Activated CD4-positive, alpha-beta T cell treated with anti-CD3 and anti-CD28 coated beads, Interleukin-2, amount 10 ng/mL, durations not matched to agents 7 days and 5 days (primary cell): ENCODE measurements at places on chromosomes 12 and 14.

GRCh38 chr12:112555621-112556233 is 137.0 kb downstream of the PTPN11 start:
- DNase-seq: no peak

- no peak for DNase-seq
Measured at GRCh38 chr14:98907271-98907670, 364.7 kb downstream of the BCL11B start.

- peak; percentile 40 for DNase-seq
Measured at GRCh38 chr12:110102255-110102654, 21.9 kb upstream of the IFT81 start.

- DNase-seq: no peak
Measured at GRCh38 chr12:114166362-114166761, 200.2 kb upstream of the RBM19 start.

DNA sequence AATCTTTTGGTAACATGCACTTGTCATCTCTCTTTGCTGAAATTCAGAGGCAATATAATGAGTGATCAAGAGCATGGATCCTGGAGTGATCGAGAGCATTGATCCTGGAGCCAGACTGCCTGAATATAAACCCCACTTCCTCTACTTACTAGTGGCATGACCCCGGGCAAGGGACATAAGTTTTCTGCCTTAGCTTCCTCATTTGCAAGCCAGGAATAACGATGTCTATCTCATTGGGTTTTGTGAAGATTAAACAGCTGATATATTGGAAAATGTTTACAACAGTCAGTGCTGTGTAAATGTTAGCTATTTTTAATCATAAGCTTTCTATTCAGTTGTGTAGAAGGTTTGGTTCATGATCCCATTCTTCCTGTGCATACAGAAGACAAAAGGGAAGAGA is 2.4 kb upstream of the CSRNP2 start:
- DNase-seq: no peak

DNA sequence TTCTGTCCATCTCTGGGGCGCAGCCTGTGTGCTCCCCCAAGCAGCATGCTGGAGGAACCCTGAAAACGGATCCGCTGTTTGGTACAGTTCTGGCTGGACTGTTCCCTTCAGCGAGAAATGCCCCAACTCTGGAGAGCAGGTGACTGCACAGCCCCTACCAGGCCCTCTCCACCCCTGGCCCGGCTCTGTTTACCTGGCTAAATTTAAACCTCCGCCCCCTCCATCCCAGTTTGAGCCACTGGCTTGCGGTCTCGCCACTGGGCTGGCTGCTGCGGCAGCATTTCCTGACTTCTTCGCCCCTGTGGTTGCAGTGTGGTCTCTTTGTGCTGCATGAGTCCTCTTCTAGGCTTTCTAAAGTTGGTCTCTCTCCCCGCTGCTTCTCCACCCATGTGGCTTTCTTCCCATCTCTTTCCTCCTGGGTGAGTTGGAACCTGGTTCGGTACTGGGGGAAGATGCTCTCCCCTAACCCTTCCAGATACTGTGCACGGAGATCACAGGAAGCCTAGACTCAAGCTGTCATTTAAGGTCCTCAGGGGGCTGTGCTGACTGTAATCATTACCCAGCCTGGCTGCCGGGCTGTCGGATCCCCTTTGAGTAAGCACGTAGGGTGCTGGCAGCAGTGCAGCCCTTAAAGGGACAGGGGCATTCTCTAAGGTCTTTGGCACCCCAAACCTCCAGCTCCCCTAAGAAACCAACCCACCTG is 60.6 kb downstream of the FBXL14 start:
- peak; percentile 60 for DNase-seq

GRCh38 chr14:69991422-69991821 is 112.2 kb downstream of the SMOC1 start:
- DNase-seq: no peak

- no peak for DNase-seq
Measured at GRCh38 chr12:121050725-121051124, 11.7 kb upstream of the OASL start.

- DNase-seq: no peak
Measured at GRCh38 chr12:42144158-42144407, 591 bp downstream of the GXYLT1 start.

- DNase-seq: peak; percentile 37
Measured at GRCh38 chr14:55129086-55129427, at the start of gene LGALS3. Gene LGALS3 (plus strand): TSS chr14:55129252. CDS start chr14:55137374, 8,122 bp downstream.

DNA sequence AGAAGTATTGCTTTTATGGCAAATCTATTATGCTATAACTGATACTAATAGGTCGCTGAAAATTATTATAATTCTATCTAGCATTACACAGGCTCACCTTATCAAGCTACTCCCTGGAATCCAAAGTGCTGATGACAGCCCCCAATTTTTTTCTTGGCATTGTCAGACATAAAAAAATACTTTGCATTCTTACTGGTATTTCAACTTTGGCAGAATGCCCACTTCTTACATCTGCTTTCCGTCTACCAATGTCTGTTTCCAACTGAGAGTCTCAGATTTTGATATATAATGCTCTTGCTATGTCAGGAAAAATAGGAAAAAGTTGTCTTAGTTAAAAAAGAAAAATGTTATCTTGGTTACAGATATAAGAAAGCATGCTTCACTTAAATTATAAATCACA is 615.4 kb downstream of the C12orf50 start:
- no peak for DNase-seq

GRCh38 chr12:118827606-118828005 is 153.7 kb upstream of the SRRM4 start:
- DNase-seq: no peak

DNA sequence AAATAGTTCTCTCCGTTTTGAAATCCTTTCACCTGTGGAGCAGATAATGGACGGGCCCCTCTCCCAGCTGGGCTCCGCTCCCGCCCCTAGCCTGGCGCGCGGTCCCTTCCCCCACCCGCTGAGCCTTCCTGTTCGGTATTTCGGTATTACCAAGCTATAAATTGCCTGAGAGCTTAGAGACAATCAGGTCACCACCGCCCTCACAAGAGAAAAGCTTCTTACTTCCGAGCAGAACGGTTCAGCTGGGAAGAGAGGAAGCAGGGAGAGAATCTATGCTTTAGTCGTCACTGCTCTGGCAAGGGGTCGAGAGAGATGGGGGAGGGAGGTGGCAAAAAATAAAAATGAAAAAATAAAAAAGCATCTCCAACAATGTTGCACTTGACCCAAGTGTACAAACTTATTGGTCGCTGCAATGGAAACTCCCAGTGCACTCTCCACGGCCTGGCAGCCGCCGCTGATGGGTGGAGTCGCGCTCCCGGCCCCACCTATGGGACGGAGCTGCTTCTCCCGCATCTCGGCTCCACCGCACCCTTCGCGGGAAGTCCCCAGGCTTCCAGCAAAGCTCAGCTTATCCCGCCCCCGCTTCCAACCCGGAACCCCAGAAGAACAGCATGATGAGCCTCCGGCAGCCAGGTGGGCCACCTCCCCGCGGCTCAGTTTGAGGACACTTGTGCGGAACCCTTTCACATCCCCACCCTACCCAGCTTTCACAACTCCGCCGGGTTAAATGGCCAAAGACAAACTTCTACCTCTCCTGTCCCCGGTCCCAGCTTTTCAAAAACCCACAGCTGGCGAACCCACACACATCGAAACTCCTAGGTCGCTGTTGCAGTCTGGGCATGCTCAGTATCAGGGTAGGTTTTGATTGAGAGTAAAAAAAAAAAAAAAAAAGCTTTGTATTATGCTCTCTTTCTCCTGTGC is 832 bp upstream of the SYT1 start:
- no peak for DNase-seq

DNA sequence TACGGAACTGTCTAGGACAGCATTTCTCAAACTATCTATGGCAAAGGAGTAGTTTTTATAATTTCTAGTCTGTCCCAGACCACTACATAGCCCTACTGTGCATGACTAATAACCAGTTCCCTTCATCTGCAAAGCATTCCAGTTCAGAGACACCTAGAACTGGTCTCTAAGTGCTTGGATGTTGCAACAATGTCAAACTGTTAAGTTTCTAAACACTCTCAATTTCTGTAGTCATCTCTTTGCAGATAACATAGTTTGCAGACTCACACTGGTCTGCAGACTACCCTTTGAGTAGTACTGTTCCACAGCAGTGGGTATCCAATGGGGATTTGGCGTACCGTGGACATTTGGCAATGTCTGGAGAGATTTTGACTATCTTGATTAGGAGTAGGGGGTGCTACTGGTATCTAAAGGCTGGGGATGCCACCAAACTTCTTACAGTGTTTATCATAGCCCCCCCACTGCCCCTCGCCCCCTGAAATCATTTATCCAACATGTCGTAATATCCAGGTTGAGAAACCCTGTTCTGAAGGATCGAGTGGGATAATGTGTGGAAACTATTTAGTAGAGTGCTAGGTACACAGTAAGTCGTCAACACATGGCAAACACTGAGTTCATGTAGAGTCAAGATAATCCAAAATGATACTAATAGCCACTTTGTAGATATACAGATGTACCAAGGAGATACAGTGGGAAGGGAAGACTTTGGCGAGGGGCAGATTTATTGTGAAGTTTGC is 1.7 kb downstream of the C12orf76 start:
- no peak for DNase-seq

- DNase-seq: no peak
Measured at GRCh38 chr12:75798136-75798926, 233.2 kb downstream of the PHLDA1 start.

DNA sequence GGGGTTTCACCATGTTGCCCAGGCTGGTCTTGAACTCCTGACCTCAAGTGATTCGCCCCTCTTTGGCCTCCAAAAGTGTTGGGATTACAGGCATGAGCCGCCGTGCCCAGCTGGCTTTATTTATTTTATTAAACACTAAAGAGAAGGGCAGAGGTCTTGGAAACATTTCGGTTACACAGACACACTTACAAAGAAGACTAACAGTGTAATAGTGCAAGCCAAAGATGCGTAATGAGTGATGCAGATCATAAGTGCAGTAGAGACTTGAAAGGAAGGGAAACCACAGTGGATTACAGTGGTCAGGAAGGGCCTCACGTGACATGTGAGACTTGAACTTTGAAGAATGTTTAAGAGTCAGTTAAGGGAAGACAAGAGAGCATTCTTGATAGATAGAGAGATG is 33.9 kb upstream of the CDK17 start:
- DNase-seq: peak; percentile 87

GRCh38 chr12:91954326-91954725 is 191.3 kb downstream of the BTG1 start:
- no peak for DNase-seq

DNA sequence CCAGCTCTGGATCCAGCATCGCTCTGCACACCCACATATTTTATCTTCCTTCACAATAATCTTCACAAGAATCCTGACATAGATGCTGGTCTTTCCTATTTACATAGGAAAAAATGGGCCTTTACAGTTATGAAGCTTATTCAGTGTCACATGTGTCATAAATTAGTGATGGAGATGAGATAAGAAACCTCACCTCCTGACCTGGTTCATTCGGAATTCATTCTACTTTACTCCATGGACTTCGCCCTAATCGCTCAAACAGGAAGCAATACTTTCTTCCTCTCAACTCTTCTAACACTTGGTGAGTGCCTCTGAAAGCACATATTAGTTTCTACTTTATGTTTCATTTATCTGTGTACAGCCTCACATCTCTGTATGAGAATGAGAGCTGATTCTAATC is 12.0 kb upstream of the SINHCAF start:
- no peak for DNase-seq

DNA sequence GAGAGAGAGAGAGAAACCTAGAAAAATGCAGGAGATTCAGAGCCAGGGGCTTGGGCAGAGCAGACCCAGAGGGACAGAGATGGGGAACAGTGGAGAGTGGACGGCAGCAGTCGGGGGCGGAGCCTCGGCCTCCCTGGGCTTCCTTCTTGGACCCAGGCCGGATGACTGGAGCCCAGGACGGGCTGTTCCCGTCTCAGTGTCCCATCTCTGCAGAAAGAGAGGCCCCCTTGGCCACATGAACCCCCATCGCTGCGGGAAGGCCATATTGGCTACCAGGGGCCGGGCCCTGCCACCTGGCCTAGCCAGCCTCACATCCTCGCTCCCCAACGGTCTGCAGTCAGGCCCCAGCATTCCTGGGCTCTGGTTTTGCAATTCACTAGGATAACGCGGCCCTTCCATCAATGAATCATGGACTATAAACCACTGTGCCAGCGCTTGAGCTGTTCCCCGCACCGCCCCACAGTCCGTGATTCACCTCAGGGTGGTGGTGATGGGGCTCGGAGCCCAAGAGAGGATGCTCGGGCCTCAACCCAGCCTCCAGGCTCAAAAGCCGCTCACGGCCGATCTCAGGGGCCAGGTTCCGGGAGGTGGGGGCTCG is 116.5 kb downstream of the RFLNA start:
- DNase-seq: no peak

- DNase-seq: no peak
Measured at GRCh38 chr12:49493900-49494299, 44.9 kb upstream of the KCNH3 start.

DNA sequence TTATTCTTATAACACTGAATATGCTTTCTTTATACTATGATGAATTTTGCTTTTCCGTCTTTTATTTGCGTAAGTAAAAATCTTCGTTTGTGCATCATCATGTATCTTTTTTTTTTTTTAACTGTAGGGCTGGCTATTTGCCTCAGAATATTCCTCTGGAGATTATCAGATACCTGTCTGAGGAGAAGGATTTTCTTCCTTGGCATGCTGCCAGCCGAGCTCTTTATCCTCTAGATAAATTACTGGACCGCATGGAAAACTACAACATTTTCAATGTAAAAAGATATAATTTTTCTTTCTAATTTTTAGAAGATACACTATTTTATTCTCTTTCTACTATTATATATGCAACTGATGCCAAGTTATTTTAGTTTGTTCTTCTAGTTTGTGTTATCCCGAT is 346.6 kb downstream of the TRHDE start:
- DNase-seq: no peak

- peak; percentile 55 for DNase-seq
Measured at GRCh38 chr12:92208613-92209121, 63.0 kb upstream of the BTG1 start.

DNA sequence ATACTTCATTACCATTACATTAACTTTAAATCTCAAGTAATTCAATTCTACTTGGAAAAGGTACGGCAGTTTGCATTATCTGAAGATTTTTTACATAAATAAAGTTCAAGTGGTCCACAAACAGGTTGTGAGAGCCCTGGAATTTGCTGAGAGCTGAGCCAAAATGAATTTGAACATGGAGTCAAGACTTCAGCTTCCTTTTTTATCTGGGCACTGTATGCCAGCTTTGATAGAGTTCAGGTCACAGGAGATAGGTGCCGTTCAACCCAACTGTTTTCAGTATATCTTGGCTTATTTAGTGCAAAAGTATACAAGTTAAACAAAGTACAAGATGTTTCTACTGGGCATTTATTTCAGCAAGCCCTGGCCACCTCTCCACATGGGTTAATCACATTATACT is 28.8 kb downstream of the HNRNPC start:
- DNase-seq: no peak

DNA sequence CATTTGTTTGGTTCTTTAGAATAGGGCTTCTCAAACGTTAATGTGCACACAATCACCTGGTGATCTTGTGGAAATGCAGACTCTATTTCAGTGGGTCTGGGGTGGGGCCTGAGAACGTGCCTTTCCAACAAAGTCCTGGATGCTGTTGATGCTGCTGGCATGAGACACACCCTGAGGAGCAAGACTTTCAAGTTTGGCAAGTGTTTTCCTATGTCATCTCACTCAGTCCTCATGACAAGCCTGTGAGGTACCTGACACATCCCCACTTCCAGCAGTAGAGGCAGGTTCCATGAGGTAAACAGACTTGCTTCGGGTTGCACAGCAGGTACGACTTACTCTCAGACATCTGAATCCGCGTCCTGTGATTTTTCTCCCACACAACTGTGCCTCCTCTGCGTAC is 147.1 kb downstream of the MYRFL start:
- no peak for DNase-seq

GRCh38 chr14:75372260-75372659 is 55.6 kb upstream of the JDP2 start:
- no peak for DNase-seq
